GM12864 (cell line): ENCODE measurements at places on chromosomes 2 and 18.

DNA sequence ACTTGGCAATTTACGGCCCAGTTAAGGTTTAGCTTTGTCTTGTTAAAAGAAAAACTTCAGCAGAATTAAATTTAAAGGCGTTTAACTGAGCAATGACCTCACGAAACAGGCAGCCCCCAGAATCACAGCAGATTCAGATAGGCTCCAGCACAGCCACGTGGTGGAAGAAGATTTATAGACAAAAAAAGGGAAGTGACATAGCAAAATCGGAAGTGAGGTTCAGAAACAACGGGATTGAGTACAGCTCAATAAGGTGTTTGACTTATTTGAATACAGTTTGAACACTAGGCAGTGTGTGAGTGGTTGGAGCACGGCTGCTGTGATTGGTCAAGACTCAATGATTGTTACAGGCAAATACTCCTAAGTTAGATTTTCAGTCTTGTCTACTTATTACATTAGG, 79.8 kb downstream of the MOGAT1 start:
- no peak for DNase-seq

DNA sequence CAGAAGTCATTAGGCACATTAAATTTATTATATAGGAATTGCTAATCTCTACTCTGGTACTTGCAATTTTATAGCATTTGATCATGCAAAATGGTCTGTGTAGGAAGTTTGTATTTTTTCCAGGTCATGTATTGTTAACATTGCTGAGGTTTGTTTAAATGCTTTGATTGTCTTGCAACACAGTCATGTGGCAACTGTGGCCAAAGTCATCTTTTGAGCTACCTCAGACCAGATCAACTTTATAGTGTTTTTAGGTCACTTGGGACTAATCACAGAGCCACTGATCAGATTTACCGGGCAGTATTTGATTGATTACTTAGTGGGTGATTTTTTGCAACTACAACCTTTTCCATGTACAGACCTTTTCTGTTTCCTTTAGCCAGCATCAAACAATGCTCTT, 3.7 kb downstream of the SERPINB5 start:
- no peak for DNase-seq

- no peak for DNase-seq
Measured at GRCh38 chr2:233498126-233498525, 68.5 kb downstream of the USP40 start.

DNA sequence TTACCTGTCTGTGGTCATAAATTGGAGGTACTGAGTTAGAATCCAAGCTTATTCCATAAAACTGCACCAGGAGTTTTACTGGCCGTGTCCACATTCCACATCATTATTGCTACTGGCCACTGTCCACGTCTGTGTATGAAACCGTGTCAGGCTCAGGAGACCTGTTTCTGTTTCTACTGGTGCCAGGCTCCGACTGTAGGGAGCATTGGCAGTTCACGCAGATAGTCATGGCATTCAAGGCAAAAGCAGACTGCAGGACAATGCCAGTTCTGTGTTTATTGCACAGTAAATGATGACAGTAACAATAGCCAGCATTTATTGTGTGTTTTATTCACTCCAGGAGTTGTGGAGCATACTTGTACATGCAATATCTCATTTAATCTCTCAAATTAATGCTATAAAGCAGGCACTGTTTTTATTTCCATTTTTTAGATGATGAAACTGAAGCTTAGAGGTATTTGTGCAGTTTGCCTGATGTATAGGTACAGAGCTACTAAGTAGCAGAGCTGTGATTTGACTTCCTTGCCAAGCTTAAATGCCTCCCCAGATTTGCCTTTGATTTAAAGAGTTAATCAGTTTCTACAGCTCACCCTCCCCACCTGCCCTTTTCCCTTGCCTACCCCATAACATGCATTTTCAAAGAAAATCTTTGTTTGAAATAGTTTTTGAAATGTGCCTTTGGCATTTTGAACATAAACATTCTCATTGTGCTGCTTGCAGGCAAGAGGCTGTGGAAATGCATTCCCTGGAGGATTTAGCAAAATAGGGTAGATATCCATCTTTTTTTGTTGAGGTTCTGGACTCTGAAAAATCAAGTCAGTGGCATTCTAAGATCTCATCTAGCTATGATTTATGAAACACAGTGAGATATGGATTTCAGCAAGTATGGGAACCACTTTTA, 55.5 kb downstream of the MAP4K4 start:
- no peak for DNase-seq

- DNase-seq = no peak
Measured at GRCh38 chr2:151268085-151268484, 6.4 kb upstream of the RBM43 start.

DNA sequence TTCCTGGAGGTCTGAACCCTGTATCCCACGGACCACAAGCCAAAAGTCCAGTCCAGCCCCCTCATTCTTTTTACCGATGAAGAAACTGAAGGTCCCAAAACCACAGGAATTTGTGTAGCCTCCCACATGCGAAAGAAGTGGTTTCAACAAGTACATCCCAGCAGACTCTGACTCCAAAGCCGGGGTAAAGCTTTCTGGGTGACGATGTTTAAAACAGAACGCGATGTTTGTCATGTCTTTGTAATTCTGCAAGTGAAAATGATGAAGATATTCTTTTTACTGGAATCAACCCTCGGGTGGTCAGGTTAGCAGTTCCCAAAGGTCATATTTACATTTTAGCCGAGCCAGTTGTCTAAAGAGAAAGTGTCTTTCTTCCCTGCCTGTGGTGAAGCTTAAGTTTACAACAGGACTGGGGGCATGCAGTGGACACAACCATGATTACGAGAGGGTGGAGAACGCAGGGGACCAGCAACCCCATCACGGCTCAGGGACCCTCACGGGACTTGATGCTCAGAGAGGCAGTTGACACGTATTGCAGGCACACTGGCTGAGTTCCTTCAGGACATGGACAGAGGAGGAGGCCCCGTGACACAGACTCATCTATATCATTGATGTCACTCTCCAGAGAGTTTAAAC, 17.8 kb upstream of the TMEM131 start:
- DNase-seq = peak; percentile 83

- no peak for DNase-seq
Measured at GRCh38 chr2:75627902-75628504, 18.6 kb upstream of the MRPL19 start.

DNA sequence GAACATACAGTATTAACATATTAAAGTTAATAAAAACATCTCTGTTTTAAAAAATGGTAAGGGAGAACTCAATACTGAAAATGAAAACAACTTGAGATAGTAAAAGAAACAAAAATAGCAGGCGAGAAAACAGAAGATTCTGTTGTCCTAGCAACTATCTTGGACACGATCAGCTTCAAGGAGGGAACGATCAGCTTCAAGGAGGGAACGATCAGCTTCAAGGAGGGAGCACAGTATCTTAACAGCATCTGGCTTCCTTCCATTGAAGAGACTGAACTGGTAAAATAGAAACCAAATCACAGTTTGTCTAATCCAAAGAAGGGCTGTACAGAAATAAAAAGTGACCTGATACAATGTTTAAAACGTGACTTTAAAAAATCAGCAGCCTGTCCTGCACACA, 51.8 kb downstream of the NDUFA10 start:
- DNase-seq = no peak

DNA sequence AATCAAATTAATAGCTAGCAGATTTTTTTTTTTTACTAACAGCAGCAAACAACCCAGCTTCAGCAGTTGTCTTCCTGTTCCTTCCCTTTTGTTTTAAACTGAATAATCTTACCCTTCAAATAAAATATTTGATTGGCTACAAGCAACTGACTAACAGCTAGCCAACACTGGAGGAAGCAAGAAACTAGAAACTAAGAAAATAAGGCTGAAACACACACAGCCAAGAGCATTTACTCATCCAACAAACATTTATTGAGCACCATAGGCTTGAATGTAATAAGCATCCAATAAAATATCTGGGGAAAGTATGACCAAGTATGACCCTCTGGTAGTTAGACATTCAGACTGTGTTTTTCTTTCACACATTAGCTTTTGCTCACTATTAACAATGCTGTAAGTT, 189.2 kb downstream of the CD226 start:
- no peak for DNase-seq

- DNase-seq = no peak
Measured at GRCh38 chr2:33210626-33211025, 263.9 kb downstream of the LTBP1 start.

DNA sequence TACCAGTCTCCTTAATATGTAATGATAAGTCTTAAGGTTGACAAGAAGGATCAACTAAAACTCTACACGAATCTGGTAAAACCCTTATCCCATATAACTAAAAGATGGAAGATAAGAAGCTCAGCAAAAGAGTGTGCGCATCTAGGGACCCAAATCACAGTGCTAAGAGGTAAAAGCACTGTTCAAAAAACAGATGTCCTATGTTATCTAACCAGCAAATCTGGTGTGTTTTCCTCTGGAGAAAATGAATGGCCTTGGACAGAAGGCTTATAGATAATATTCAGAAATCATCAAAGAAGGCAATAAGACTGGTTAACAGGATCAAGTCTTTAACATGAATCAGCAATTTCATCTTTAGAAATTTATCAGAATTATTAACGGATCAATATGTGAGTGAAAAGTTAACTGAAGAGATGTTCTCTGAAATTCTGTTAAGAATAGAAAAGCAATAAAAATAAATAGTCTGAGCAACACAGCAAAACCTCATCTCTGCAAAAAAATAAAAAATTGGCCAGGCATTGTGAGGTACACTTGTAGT, 47.1 kb downstream of the RPRD1A start:
- no peak for DNase-seq

DNA sequence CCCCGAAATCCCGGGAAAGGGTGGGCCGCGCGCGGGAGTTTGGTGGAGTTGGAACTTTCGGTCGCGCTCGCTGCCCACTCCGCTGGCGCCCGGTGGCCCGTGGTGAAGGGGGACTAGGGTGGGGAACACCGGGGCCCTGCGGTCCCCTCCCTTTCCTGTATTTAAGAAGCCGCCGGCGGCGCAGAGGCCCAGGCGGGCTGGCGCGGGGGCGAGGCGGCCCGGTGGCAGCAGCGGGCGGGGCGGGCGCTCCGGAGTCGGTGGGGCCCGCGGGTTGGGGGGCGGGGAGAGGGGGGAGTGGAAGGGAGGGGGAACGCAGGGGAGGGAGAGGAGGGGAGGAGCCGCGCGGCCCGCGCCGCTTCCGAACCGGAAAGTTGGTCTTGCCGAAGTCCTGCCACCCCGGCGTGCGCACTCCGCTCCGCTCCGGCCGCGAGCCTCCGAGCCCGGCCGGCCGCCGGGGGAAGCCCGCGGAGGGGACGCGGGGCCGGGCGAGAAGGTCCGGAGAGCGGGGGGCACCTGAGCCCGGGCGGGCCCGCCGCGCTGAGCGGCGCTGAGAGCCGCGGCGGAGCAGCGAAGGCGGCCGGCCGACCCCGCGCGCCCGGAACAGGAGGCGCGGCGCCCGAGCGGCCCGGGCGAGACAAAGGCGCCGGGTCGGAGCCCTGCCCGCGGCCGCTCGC, 425 bp upstream of the SALL3 start:
- DNase-seq = no peak
